Hematopoietic multipotent progenitor cell treated with erythropoietin and hydrocortisone succinate and interleukin-3 and kit ligand, for 8 days (in vitro differentiated cells): ENCODE measurements at places on chromosomes 6 and 20.

GRCh38 chr20:54345301-54345724 lies 130.1 kb upstream of the DOK5 start:
- no peak for DNase-seq

DNA sequence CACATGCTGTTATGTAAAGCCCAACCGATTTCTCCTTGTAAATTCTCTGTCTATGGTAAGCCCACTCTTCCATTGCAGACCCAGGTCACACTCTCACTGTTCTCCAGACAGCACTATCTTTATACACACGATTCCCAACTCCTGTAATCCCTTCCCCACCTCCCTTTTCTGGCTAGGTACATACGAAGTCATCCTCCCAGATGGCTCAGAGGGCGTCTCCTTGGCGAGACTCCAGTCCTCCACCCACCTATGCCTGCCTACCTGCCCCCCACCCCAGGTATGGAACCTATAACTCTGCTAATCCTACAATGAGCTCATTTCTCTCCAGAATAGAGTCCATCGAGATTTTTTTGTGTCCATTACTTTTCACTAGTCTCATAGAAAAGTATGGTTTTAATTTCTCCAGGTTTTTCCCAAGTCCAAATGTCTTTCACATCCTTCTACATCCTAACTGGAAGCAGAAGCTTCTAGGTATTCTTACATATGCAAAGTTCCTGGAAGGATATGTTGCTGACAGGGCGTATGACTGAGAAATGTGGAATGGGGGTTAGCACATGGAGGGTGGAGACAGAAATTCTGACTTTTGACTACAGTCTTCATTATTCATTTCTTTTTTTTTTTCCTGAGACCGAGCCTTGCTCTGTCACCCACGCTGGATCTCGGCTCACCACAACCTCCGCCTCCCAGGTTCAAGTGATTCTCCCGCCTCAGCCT lies 22.8 kb downstream of the SCML4 start:
- DNase-seq, result no peak

DNA sequence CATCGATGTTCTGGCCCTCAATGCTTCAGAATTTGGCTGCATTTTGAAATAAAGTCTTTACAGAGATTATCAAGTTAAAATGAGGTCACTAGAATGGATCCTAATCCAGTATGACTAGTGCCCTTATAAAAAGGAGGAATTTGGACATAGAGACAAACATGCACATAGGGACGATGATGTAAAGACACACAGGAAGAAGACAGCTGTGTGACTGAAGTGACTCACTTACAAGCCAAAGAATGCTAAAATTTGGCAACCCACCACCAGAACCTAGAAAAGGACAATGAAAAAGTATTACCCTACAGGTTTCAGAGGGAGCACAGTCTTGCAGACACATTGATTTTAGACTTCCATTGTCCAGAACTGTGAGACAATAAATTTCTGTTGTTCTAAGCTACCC lies 322.8 kb upstream of the GJE1 start:
- no peak for DNase-seq

DNA sequence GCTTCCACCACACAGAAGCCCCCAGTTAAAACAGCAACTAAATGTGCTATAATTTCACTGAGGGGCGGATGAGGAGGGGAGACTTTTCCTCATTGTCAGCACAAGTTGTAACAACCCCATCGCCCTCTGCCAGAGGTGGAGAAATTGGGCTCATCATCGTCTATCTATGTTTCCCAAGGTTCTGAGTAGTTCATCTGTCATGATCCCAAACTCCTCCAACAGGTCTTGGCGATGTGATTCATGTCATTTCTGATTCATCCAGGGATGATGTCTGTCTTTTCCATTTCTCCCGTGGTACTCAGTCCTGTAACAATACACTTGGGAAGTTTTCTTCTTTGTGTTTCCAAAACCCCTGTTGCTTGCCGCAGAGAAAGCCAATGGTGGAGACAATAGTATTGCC lies 51.0 kb downstream of the TFAP2A start:
- no peak for DNase-seq

DNA sequence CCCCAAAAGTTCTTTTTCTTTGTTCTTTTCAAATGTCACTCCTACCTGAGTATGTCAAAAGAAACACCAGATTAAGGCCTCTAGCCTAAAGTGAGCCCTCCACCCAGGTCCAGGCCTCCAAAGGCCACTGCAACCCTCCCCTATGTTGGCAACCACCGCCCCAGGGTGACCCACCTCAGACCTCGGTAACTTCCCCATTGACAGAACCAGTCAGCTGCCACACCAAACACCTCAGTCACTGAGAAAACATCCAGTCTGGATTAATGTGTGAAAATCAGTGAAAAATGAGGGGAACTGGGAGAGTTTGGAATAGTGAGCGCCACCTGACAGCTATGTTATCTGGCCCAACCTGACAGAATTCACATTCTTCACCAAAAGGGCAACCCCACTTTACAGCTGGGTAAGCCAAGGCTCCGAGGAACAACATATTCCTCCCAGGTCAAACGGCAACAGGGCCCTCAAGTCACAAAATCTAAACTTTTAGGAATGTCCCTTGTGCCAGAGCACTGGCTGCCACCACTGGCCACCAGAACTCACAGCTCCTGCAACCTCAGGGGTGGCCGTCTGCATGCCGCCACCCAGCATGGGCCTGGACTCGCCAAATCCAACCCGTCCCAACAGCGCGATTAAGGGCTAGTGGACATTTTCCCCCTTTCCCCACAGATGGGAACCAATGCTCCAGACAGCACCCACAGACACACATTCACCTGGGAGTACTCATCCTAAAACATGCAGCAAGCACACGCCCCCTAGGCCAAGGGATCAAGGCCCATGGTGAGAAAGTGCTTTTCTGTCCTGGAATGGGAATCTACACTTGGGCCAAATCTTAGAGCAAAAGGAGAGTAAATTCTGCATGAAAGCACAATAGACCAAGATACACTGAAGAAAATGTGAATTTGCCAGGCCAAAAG lies 4.8 kb downstream of the TAF4 start:
- no peak for DNase-seq

DNA sequence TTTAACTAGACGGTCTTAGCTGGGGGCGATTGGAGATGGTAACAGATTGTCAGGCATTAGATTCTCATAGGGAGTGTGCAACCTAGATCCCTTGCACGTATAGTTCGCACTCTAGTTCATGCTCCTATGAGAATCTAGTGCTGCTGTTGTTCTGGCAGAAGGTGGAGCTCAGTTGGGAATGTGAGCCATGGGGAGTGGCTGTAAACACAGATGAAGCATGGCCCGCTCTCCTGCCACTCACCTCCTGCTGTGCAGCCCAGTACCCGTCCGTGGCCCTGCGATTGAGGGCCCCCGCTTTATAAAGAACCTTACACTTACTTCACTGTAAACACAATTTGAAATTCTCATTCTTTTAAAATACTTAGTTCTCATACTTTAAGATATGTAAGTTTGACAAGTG lies 339.4 kb downstream of the CDH26 start:
- no peak for DNase-seq

GRCh38 chr6:138500867-138501446 lies 1.7 kb upstream of the NHSL1 start:
- DNase-seq, result no peak

- no peak for DNase-seq
These were observed 288.5 kb downstream of the CDH26 start for GRCh38 chr20:60246751-60247150.

GRCh38 chr6:34544776-34545471 lies 11.2 kb downstream of the SPDEF start:
- peak; percentile 55 for DNase-seq

- DNase-seq, result peak; percentile 68
These were observed 94.8 kb downstream of the BTBD3 start for GRCh38 chr20:12012241-12013222.

DNA sequence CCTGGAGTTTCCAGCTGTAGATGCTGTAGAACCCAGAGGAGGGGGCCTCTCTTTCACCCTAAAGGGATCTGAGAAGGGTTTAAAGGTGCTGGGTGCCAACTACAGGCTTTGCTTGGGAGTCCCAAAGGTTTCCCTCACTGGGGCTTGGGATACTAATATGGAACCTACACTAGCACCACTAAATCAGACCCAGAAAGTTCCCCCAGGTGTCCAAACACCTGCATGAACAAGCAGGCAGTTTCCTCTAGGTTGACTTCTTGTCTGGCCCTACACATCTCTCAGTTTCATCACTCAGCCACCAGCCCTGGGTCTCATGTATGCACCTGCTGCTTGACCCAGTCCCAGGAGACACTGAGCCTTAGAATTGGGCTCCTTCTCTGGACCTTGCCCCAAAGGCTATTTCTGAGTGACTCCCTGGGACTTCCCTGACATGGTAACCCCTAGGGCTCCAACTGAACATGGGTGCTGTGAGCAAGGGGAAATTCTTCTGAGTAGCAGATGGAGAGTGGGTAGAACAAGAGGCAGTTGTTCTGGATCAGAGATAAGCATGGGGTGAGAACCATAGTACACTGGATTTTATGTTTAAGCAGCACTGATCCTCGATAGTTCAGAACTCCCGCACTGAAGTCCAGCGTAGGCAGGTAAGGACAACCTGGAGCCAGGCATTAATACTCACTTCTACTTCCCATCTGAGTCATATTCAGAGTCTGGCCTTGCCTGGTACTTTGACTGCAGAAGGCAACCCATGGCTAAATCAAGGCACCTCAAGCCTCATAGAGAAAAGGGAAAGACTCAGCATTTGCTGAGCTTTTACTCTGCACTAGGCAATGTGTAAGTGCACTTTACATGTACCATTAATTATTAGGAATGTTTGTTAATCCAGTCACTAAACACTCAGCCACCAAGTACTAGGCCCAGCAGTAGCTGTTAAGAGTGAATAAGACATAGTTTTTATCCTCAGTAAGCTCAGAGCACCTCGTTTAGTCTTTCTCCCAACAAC lies 16.8 kb downstream of the BCL2L1 start:
- DNase-seq, result peak; percentile 41

DNA sequence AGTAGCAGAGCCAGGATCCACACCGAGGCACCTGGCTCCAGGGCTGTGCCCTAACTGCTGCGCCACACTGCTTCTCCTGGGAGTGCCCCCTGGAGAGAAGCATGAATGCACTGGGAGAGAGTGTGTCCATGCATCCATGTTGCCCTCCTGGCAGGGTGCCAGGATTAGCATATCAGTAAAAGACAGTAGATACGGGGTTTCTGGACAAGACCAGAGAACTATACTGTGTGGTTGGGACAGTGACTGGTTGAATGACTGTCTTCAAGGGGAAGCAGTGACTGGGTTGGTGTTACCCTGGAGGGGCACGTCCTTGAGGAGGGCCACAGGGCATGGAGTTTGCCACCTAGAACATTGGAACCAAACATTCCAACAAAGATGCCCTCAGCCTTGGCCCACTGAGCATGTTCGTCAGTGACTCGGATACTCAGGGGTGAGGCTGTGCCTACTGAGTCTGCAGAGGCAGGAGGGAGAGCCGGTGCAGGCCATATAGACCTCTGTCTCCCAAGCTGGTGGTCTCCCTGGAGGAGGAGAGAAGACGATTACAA lies 288.8 kb downstream of the CDC5L start:
- peak; percentile 6 for DNase-seq

DNA sequence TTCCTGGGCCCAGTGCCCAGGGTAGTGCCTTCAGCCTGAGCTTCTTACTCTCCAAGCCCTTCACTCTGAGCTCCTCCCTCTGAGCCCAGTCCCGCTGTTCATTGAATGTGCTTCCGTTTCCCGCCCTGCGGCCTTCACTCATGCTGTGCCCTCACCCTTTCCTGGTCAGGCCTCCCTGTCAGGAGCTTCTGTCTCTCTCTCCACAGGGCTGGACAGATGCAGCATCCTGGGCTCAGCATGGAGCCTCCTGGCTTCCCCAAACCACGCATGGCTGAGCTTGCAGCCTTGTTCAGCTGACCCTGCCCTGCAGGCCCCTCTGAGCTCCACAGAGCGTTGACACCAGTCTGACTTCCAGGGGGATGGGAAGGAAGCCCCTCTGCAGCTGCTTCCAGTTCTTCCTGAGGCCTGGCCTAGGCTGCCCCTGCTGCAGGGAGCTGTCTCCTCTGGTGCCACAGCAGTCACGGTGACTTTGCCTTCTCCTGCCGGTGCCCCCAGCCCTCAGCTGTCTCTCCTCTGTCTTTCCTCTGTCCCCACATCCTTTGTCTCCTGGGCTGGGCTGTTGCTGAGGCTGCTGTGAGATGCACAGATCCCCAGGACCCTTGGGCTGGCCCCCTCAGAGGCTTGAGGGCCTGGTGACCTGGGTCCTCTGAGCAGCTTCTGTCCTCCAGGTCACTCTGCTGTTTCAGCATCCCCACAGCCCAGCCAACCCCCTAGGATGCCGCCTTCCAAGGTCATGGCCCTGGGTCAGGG lies 7.9 kb upstream of the MYT1 start:
- no peak for DNase-seq

DNA sequence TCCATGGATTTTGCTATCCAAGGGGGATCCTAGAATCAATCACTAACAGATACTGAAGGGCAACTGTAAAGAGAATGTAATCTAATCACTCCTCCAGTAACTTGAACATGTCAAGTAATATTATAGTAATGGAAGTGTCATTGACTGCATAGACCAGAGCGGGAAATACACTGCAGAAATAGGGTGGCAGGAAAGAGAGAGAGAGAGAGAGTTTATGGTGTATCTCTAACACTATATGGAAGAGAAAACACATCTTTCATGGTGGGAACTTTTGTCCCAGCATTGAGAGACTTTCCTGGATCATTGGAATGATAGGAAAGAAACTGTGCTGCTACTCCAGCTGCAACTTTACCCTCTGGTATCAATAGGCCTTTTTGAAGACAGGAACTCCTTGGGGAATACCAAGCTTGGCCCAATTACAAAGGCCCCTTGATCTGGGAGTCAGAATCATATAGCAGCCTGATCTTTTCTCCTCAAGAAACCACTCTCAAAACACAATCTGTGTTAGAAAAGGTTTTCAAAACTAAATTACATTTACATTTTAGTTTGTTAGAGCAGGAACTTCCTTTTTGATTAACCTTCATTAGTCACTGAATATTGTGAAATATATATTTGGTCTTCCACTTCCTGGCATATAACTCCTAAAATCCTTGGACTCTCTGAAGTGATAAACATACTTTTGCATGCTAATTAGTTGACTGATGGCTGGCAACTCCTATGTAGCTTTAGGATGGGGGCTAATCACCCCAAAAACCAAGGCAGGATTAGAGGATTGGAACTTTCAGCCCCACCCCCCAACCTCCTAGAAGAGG lies 29.5 kb upstream of the RNGTT start:
- DNase-seq, result no peak

DNA sequence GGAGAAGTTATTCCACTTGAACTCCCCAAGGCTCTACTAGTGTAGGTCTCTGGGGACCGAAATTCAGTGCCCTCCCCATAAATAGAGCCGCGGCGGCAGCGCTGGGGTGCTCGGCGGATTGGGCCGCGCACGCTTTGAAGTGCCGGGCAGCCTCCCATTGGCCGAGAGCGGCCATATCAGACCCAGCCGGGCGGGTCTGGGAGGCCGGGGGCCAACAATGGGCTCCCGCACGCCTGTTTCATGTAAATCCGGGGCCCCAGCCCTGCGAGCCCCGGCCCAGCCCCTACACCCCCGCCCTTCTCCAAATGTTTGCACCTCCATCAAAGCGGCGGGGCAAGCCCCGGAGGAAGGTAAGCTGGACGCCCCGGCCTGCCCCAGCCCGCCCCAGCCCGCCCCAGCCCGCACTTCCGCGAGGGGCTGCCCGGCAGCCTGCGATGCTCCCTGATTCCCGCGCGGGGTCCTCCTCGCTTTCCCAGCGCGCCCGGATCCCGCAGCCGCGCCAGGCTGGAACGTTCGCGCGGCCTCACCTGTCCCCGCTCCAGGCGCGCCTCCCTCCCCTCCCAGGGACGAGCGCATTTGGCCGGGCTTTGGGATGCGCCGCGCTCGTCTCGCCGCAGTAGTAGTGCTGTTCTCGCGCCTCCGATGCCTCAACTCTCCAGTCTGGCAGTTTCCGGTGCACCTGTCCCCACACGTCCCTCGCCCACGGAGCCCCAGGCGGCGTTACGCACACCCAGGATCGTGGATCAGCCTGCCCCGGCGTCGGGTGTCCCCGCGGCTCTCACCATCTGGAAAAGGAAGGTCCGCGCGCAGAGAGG lies at the start of gene TBXT:
Gene TBXT (minus strand): TSS at position 51 of the 815 bp plus-strand sequence. CDS start 260 bp downstream, outside the sequence.
- DNase-seq, result no peak
